ENCODE measurements at places on chromosomes 6 and 20.

- DNase-seq: no peak
Observed at GRCh38 chr6:87082160-87082721, 12.7 kb downstream of the CGA start.

- DNase-seq: no peak
Observed at GRCh38 chr6:113558966-113559365, 298.2 kb upstream of the MARCKS start.

DNA sequence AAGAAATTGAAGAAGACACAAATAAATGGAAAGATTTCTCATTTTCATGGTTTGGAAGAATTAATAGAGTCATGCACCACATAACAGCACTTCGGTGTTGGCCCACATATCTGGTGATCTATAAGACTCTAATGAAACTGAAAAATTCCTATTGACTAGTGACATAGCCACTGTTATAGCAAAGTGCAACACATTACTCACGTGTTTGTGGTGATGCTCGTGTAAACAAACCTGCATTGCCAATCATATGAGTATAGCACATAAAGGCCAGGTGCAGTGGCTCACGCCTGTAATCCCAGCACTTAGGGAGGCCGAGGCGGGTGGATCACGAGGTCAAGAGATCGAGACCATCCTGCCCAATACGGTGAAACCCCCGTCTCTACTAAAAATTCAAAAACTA is 84.4 kb upstream of the STMND1 start:
- DNase-seq: no peak

GRCh38 chr20:23658989-23659609 is 21.3 kb upstream of the CST3 start:
- no peak for DNase-seq

- DNase-seq: peak; percentile 63
Observed at GRCh38 chr6:37029249-37029971, 24.0 kb downstream of the FGD2 start.

DNA sequence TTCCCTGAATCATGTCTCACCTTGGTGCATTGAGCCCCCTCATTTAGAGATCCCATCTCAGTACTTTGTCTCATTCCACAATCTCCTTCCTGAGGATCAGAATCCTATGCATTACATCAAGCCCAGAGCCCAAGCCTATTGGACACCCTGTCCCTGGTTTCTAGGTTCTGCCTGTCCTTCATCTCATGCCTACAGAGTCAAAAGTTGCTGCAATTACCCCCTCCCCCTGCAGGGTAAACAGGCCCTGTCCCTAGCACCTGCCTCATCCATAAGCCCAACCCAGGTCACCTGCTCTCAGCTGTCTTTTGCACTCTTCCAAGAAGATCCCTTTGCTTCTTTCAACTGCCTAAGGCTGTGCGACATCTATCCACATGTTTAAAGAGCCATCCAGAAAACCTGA is 93.9 kb downstream of the SPTLC3 start:
- no peak for DNase-seq

GRCh38 chr6:25447570-25447929 is 168.4 kb downstream of the CARMIL1 start:
- DNase-seq: no peak

- DNase-seq: no peak
Observed at GRCh38 chr20:39935901-39936300, 753.1 kb downstream of the MAFB start.

GRCh38 chr20:23656372-23656771 is 18.6 kb upstream of the CST3 start:
- no peak for DNase-seq

GRCh38 chr20:17794400-17794799 is 94.6 kb downstream of the BANF2 start:
- DNase-seq: no peak

DNA sequence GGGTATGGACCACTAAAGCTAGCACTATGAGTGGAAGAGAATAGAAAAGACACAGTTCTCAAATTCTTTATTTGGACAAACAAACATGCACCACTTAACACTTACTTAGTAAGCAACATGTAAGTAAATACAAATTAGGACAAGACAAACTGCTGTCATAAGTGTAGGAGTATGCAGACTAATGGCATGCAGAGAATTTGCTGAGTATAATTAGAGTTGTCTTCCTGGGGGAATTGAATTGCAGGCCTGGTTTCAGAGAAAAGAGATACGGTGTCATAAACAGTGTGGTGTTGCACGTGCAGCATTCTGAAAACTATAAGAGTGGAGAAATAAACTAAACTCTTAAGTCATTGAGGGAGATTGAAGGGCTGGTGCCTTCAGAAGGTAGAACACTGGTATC is 125.2 kb upstream of the EYA4 start:
- no peak for DNase-seq

GRCh38 chr6:146884728-146885127 is 286.0 kb downstream of the ADGB start:
- no peak for DNase-seq

DNA sequence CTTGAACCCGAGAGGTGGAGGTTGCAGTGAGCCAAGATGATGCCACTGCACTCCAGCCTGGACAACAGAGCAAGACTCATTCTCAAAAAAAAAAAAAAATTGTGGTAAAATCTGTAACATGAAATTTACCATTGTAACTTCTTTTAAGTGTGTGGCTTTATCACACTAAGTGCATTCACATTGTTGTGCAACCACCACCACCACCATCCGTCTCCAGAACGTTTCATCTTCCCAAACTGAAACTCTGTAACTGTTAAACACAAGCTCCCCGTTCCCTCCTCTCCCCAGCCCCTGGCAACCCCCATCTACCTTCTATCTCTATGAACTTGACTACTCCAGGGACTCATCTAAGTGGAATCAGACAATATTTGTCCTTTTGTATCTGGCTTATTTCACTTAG is 29.7 kb downstream of the PDRG1 start:
- no peak for DNase-seq

DNA sequence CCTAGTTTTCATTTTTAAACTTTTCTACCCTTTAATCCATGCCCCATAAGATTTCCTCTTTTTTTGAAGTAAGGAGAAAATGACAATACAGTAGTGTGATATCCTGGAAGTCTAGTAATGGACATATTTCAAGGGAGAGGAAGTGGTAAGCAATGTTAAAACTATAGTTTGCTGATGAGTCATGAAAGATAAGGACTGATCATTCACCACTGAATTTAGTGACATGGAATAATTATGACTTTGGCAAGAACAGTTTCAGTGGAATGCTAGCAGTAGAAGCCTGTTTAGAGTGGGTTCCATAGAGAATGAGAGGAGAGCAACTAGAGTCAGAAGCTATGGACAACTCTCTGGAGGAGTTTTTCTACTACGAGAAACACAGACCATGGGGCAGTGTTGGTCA is 24.9 kb upstream of the SLC2A12 start:
- no peak for DNase-seq

DNA sequence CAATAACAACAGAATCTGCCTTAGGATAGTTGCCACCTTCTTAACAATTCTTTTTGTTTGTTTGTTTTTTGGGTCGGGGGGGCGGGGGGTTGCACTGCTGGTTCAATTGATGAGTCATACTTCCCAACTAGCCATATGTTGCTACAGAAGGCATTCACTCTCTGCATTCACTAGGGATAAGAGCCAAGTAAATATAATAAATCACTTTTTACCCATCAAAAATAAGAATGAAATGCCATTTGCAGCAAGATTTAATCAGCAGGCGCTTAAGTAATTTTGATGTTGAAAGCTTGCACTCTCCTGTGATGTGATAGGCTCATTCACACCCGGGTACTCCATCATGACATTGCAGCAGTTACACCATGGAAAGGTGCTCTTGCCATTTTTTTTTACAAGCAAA is 209.8 kb downstream of the HIVEP2 start:
- no peak for DNase-seq

- no peak for DNase-seq
Observed at GRCh38 chr6:14711704-14712379, 534.0 kb upstream of the JARID2 start.

DNA sequence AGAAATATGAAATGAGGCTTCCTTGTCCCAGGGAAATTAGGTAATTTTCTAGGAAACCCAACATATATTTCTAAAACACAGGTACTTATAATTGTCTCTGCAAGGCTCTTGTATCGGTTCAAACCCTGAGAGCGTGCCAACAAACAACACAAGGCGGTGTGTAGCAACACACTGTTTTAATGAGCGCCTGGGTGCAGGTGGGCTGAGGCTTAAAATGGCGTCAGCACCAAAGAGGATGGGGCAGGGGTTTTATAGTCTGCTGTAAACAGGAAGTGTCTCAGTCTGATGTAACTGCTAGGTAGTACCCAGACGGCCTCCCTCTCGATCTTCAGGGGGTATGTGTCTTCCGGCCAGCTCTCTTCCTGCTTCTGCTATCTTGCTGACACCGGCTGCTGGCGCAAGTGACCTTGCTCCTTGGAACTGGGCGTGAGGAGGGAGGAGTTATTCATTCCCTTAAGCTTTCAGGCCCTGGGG is 69.7 kb downstream of the EPB41L2 start:
- no peak for DNase-seq

DNA sequence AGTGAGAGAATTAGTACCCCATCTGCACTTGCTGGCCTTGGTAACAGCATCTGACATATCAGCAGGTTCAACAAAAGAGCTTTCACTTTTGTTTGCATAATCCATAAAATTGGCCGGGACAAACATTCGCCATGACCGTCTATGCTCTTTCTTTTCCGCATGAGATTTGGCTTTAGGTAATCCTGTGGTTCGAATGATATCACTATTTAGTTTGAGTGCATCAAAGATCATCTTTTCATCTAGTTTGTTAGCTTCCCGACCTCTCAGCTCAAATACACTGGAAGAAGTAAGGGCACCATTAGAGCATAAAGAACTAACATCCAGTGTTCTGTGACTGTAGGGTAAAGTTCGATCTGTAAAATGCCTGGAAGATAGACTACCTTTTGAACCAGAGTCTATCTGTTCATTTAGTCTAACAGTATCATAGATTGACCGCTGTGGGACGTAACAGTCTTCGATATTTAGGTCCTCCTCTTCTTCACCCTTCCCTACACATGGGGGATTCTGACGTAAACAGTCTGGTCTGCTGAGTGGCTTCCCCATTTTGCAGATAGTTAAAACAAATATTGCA is 101.6 kb downstream of the DST start:
- no peak for DNase-seq

DNA sequence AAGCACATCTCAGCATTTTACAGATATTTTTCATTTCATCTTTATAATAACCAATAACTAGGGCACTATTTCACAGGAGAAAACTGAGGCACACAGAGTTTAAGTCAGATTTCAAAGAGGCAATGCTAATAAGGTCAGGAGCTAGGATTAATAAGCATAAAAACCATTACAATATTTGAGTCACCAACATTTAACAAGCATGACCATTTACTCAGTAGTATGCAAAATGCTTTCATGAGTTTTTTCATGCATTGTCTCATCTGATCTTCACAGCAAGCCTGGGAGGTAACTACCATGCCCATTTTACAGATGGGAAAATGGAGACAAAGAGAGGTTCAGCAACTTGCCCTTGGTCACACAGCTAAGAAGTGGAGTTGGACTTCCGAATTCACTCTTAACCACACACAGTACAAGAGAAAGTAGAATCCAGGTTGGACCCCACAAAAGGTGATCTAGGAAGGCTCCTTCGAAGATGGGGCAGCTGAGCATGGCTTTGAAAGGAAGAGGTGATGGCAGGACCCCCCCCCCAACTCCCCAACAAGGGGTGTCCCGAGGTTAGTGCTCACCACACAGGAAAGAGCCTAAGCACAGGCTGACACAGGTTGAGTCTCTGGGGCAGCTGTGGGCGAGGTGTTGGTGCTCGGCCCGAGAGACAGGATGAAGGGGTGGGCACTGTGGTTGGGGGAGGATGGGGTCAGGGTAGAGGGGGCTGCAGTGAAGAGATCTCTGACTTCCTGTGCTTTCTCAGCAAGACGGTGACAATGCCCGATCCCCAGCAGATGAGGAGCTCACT is 108.8 kb downstream of the PREX1 start:
- DNase-seq: peak; percentile 71

- DNase-seq: no peak
Observed at GRCh38 chr6:5280920-5281319, 19.6 kb downstream of the FARS2 start.

Measured in activated CD4-positive, alpha-beta memory T cell treated with anti-CD3 and anti-CD28 coated beads, Interleukin-2, amount 10 ng/mL, durations not matched to agents 7 days and 5 days (primary cell).